ENCODE measurements at places on chromosomes 16 and 17.

GRCh38 chr16:57300387-57301125, 16.1 kb upstream of the PLLP start:
- DNase-seq = peak; percentile 99

DNA sequence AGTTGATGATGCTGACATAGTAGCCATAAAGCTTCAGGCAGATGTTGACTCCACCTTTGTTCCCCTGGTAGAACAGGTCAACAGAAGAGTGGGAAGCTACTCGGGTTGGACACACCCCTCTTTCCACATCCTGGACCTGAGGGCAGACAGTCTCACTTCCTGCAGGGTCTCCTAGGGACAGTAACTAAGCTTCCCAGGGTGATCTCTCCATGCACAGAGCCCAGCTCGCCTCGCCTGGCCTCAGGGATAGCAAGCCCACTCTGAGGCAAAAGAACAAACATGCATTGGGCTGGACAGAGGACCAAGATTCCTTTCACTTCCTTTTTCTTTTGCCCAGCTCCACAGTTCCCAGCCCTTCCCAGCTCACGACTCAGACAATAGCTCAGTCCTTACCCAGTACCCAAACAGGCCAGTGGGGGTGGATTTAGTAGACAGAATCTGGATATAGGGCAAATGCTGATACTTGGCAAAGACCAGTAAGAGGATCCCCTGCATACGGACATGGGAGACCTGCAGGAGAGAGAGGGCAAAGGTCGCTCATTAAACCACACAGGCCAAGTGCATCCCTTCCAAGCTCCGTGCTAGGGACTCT, 7.0 kb downstream of the INPP5K start:
- DNase-seq = no peak

- DNase-seq = no peak
Observed at GRCh38 chr17:28128779-28129178, 86.3 kb downstream of the NLK start.

- DNase-seq = no peak
Observed at GRCh38 chr16:86809458-86809955, 231.2 kb downstream of the FOXL1 start.

- no peak for DNase-seq
Observed at GRCh38 chr17:4480929-4481898, 17.5 kb upstream of the SPNS2 start.

DNA sequence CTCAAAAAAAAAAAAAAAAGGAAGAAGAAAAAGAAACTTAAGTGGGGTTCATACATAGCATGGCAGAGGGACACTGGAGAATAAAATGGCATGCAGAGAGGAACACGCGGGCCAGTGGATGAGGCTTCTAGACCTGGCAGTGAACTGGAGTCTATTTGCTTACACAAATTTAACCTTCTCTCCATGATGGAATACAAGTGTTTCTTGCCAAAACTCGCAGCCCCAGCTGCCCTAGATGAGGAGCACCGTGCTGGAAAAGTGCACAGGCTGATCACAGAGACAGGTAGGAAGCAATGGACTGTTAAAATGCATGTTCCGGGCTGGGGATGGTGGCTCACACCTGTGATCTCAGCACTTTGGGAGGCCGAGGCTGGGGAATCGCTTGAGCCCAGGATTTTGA, 9.3 kb downstream of the SSTR2 start:
- no peak for DNase-seq

DNA sequence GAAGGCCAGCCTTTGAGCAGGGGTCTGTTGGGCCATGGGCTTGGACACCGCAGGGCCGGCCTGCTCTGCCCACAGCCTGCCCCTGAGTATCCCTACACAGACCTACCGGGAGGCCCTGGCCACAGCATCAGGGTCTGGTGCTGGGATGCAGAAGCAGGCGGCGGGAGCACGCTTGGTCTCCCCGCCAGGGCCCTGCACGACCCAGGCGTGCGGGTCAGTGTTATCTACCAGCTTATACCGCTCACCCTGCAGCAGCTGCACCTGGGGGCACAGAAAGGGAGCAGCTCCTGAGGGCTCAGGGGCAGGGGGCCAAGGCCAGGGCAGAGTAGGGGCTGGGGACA, 8.8 kb downstream of the EVPL start:
- DNase-seq = no peak

DNA sequence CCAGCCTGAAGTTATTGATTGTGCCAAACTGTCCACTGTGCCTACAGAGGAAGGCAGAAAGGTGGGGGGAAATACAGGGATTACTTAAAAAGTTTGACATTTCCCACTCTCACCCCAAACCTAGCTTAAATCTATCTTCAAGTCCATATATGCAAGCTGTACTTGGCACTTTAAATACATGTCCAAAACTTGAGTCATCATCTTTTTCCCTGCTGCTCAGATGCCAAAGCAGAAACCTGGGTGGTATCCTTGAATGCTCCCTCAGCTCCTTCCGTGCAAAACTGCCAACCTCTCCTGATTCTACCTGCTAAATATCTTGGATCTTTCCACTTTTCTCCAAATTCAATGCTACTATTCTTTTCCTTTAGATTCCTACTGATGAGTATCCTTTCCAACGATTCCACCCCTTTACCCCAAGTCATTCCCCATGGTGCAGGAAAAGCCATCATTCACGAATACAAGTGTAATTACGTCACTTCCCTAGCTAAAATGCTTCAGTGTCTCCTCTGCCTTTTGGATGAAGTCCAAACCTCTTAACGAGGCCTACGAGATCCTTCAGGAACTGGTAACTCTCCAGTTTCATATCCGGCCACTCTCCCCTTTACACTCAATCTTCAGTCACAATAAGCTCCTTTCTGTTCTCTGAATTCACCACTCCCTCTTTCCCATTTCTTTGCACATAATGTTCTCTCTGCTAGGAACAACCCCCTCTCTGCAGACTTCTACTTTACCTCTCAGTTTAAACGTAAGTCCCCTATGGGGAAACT, 9.3 kb downstream of the BECN1 start:
- DNase-seq = no peak

DNA sequence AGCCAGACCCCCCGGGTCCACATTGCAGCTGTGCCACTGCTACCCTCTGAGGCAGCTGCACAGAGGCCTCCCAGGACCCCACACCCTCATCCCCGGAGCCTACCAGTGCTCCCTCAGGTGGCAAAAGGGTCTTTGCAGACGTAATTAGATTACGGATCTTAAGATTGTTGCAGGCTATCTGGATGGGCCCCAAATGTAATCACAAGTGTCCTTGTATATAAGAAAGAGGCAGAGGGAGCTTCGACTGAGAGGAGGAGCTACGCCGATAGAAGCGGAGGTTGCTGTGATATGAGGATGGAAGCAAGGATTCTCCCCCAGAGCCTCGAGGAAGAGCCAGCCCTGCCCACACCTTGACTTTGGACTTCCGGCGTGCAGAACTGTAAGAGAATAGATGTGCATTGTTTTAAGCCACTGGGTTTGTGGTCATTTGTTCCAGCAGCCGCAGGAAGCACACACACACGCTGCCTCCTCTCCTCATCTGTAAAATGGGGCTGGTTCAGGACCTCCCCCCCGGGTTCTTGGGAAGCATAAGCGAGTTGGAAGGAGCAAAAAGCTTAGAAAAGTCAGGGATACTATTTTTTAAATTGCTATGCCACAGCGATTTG, 10.5 kb upstream of the RAI1 start:
- DNase-seq = no peak

GRCh38 chr16:85446951-85447692, 166.0 kb upstream of the GSE1 start:
- DNase-seq = no peak

GRCh38 chr16:13923703-13924298, 3.8 kb downstream of the ERCC4 start:
- no peak for DNase-seq

DNA sequence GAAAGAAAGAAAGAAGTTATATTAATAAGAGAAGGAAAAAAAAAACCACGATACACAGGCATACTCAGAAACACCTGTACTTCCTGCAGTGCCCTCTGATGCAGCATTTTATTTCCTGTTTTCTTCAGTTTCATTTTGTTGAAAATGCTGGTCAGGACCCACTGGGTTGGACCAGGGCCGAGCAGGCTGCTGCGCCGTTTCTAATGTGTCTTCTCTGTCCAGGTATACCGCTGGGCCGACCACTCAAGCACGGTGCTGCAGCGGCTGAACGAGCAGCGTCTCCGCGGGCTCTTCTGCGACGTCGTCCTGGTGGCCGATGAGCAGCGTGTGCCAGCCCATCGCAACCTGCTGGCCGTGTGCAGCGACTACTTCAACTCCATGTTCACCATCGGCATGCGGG, 8.3 kb downstream of the KLHL36 start:
- no peak for DNase-seq

DNA sequence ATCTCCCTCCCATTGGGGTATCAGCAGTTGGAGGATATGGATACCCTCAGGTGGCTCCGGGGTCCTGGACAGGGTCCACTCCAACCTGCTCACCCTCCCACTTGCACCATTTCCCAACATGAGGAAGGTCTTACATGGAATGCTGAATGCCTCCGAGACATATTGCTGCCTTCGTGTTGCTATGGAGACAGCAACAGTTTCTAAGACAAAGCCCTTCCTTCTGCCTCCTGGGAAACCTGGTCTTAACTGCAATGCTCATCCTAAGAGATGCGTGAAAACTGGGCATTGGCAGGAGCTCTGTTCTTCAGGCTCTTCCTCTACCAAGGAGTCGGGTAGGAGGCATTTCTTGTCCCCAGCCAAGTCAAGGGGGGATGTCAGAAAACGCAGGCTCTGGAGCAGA, 45.2 kb downstream of the ST3GAL2 start:
- DNase-seq = no peak

DNA sequence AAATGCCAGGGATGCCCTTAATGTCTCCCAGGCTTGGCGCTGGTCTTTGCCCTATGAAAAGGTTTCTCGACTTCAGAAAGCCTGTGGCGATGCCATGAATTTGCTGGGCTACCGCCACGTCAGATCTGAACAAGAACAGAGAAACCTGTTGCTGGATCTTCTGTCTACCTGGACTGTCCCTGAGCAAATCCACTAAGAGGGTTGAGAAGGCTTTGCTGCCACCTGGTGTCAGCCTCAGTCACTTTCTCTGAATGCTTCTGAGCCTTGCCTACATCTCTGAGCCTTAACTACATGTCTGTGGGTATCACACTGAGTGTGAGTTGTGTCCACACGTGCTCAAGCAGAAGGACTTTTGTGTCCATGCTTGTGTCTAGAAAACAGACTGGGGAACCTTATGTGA, 11.4 kb downstream of the CHST4 start:
- no peak for DNase-seq

- no peak for DNase-seq
Observed at GRCh38 chr17:37180376-37180775, 195.4 kb upstream of the C17orf78 start.

DNA sequence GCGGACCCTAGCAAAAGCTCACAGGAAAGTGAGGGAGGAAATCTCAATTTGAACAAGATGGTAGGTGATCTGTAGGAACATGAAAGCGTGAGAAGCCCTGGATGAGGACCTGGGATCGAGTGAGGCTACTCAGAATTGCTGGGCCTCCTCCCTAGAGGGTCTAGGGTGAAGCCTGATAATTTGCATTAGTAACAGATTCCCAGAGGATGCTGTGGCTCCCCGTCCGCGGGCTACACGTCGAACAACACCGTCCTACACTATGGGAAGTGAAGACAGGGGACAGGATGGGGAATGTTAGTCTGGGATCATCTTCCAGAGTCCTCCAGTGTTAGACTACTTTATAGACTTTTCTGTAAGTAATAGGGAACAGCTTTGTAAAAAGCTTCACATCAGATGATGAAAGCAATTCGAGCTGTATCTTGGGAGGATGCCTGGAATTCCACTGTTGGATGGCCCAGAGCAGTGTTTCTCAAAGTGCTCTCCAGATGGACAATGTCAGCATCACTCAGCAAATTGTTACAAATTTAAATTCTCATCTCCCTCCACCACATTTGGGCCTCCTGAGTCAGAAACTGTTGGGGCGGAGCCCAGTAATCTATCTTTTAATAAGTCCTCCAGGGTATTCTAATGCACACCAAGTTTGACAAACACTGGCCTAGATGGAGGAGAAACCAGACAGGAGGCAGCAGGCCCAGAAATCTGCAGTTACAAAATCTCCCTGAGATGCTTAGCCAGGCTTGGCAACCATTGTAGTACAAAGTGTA, 6.5 kb downstream of the FNDC8 start:
- no peak for DNase-seq

DNA sequence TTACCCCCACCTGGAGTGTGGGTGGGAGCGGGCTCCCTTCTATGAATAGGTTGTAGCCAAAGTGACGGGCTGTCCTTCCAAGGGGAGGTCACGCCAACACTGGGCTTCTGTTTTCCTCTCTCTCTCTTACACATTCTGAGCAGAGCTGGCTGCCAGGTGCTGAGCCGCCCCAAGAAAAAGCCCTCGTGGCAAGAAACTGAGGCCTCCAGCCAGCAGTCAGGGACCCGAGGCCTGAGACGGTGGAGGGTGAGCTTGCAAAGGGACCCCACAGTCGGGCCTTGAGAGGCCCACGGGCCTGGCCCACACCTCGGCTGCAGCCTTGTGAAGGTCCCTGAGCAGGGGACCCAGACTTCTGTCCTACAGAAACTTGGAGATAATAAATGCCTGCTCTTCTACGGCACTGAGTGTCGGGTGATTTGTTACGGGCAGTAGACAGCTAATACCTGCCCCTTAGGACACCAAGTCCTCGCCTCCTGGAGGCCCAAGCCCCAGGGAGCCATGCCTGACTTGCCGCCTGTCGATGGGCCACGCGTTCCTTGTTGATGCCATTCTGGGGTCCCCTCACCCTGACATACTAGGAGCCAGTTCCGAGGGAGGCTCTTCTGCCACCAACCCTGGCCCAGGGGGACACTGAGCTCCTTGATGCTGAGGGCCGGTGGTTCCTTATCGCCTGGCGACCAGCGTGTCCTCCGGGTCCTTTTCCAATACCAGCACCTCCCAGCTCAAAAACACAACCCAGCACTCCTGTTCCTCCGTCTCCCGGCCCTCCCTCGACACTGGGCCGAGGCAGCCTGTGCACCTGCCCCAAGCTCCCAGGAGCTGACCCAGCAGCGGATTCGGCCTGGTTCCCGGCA, 26.1 kb downstream of the SLC25A10 start:
- DNase-seq = no peak

DNA sequence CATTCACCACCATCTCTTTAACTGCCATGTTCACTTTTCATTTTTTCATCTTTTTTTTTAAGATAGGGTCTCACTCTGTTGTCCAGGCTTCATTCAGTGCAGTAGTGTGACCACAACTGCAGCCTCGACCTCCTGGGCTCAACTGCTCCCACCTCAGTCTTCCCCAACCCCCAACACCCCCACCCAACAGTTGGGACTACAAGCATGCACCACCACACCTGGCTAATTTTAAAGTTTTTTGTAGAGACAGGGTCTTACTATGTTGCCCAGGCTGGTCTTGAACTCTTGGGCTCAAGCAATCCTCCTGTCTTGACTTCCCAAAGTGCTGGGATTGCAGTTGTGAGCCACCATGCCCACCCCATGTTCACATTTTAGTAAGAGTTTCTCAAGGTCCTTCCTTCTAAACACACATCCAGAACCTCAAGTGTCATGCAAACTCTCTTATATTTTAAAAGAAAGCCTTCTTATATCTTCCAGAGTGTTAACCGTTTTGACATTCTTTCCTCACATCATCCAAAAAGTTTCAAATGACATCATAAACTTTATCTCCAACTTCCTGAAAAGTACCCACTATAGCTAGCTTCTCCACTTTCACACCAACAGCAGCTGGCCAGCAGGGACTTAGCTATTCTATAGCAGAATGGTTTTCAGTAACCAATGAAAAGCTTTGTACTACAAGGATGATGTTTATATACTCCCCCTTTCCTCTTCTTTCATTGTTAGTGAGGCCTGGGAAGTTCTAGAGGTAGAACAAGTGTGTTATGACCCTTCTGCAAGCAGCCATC, 49.3 kb downstream of the TRAF4 start:
- DNase-seq = no peak

GRCh38 chr17:42617956-42618431, 8.5 kb downstream of the TUBG1 start:
- no peak for DNase-seq

Measured in activated CD4-positive, alpha-beta T cell treated with anti-CD3 and anti-CD28 coated beads for 4 hours (primary cell).